ELR (cell line): ENCODE measurements at places on chromosomes 11 and 22.

- DNase-seq = no peak
These were observed 252.6 kb downstream of the BRD1 start for GRCh38 chr22:49574881-49575702.

DNA sequence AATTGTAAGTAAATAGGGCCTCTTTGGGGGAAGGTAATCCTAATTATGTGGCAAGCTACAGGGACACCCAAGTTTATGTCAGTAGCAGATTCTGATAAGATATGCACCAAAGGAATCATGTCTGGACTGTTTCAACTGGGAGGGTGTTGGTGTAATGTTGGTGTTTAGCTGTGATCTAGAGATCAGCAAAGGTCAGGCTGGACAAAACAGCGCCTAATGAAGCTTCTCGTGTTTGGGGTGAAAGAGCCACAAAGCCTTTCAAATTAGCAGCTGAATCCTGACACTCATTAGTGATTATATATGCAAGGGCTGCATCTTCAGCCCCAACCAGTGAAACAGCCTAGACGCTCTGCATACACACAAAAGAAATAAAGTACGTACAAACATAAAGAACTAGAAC, 106.3 kb downstream of the MPPED2 start:
- DNase-seq = no peak

DNA sequence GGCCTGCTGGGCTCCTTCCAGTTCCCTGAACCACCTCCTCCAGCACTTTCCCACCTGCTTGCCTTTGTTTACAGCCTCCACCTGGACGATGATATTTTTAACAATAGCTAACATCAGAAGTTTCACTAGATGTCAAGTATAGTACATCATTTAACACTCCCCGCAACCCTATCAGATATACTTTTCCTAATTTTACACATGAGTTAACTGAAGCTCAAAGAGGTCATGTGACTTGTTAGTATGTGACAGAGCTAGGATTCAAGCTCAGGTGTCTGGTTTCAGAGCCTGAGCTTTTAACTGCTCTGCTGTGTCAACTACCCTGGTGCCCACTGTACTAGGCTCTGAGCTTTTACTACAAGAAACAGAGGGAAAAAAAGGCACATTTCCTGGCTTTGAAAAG, 14.3 kb upstream of the HPX start:
- DNase-seq = no peak

- DNase-seq = no peak
These were observed 10.0 kb upstream of the SLC25A17 start for GRCh38 chr22:40829131-40829530.

DNA sequence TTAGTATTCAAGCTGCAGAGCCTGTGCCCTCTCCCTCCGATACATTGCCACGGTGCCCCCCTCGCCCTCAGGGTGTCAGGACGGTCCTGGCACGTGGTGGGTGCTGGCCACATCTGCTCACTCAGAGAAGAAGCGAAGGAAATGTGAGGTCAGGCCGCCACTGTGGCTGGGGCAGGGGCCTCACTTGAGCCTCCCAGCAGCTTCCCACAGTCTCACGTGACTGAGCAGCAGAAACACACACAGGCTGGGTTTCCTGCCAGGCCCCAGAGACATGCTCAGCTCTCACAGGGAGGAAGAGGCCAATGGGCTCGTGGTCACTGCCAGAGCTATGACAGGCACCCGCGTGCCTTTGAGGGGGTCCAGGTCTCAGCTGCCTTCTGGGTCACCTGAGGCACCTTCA, 37.9 kb upstream of the PRR5 start:
- DNase-seq = no peak

GRCh38 chr11:5272395-5273017, 2.8 kb upstream of the HBE1 start:
- no peak for DNase-seq

GRCh38 chr22:40533712-40534378, 102.7 kb downstream of the MRTFA start:
- peak; percentile 85 for DNase-seq

- DNase-seq = no peak
These were observed 566.9 kb upstream of the ANO5 start for GRCh38 chr11:21625982-21626381.

DNA sequence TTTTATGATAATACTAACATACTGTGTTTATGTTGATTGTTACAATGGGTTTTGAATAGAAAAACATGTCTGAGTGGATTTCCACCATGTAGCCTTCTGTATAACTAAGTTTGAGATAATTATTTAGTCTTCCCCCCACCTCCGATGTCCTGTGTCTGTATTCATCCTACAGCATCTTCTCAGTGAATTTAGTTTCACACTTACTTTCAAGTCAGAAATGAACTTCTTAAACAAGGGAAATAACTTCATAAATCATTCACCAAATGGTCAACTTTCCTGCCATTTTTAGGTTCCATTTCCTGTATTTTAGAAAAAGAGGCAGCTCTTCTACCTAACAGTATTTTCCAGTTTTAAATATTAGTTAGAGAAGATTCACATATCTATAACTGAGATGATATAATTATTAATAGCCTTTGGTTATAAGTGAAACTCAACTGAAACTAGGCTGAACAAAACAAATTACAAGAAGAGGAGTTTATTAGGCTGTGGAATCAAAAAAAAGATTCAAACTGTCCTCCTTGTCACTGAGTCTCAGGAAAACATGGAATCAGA, 3.5 kb downstream of the OR51B5 start:
- DNase-seq = no peak

DNA sequence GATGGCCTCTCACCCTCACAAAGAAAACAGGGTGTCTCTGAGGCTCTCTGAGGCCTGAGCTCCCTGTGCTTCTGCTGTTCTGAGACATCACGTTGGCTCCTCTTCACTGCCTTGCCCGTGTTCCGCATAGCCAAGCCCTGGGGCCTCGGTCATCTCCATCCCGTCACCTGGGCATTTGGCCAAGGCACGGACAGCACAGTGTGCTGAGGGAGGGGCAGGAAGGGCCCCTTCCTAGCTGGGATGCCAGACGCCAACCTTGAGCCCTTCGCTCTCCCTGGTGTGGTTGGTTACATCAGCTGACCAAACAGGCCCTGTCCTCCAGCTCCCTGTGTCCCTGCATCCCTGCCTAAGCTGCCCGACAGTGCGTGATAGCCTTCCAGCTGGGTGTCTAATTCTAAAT, 25.9 kb downstream of the MOV10L1 start:
- peak; percentile 60 for DNase-seq

DNA sequence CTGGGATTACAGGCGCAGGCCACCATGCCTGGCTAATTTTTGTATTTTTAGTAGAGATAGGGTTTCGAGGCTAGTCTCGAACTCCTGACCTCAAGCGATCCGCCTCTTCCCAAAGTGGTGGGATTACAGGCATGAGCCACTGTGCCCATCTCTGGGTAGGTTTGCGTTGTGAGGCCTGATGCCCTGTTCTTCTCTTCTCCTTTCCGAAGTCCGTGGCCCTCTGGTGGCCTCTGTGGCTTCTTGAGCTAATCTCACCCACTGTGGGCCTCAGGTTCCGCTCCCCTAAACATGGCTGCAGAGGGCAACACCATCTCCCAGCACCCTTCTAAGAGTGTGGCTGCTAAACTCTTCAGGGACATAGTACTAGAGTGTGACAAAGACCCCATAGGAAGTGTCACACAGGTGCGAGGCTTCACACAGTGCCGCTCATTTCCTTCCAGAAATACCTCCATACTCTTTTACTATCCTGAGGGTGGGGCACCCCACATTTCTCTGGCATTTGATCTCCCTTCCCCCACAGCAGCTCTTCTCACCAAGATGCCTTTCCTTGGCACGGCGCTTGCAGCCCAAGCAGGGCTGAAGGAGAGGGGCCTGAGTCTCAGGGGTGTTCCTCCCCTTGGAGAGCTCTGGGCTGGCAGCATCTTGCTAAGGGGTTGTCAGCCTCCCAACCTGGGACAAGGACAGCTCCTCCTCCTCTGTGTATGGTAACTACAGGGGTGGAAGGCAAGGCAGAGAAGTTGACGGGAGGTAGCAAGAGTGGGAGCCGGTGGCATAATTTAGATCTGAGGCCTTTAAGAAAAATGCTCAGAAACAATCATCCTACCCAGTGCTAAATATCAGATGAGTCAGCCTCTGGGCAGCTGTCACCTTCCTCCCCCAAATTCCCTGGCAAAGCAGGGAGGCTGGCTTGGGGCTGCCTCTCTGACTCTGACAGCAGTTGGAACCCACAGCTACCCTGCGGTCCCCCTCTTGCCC, 6.1 kb downstream of the THY1 start:
- peak; percentile 67 for DNase-seq

- no peak for DNase-seq
These were observed 6.7 kb upstream of the SLC6A5 start for GRCh38 chr11:20592741-20593140.

GRCh38 chr11:81840380-81840779, 893.3 kb downstream of the FAM181B start:
- no peak for DNase-seq

- DNase-seq = no peak
These were observed 41.6 kb downstream of the NAALAD2 start for GRCh38 chr11:90176069-90176468.
